ENCODE measurements at places on chromosomes 2 and 18.

DNA sequence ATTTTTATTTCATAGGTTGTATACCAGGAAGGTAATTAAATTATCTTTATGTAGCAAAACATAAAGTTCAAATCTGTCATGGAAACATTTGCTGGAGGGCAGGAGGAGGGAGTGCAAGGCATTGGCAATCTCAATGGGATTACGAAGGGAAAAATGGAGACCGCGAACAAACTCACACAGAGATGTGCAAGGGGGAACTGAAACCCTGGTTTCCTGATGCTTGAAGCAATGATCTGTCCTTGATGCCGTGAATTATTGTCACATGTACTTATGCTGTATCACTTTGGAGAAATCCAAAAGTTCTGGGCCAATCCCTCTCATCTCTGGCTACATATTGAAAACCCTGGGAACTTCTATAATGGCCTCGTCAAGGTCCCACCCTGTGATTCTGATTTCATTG is 65.0 kb upstream of the MFF start:
- DNase-seq: no peak

GRCh38 chr2:127410871-127411652 is 7.2 kb upstream of the PROC start:
- no peak for DNase-seq

DNA sequence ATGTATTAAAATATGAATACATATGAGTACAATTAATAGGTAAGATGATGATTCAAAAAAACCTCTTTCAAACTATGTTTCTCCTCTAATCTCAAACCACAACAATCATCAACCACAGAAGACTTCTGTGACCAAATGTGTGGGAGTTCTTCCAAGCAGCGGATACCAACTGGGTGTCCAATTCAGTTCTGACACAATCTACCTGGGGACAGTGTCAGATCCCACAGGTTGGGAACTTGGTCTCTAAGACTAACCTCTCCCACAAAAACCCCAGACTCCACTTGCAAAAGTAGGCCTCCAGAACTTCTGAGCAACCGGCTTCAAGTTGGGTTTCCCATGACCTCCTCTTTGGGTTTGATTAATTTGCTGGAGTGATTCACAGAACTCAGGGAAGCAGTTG is 26.9 kb downstream of the FASTKD1 start:
- no peak for DNase-seq

GRCh38 chr2:20226152-20226545 is 1.2 kb upstream of the SDC1 start:
- no peak for DNase-seq

DNA sequence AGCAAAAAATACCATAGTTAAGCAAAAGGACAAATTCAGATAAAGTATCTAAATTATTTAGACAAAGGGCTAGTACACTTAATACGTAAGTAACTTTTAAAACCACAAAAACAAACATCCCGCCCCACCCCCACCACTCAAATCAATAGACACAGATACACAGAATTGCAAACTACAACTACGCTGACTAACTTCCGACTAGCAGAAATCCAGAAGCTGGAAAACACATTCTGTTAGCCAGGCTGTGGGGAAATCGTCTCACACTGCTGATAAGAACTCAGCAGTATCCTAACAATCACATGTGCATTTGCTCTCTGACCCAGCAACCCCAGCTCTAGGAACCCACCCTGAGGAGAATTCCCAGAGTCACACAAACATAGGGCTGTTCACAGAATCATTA is 16.6 kb downstream of the FAM168B start:
- DNase-seq: no peak

DNA sequence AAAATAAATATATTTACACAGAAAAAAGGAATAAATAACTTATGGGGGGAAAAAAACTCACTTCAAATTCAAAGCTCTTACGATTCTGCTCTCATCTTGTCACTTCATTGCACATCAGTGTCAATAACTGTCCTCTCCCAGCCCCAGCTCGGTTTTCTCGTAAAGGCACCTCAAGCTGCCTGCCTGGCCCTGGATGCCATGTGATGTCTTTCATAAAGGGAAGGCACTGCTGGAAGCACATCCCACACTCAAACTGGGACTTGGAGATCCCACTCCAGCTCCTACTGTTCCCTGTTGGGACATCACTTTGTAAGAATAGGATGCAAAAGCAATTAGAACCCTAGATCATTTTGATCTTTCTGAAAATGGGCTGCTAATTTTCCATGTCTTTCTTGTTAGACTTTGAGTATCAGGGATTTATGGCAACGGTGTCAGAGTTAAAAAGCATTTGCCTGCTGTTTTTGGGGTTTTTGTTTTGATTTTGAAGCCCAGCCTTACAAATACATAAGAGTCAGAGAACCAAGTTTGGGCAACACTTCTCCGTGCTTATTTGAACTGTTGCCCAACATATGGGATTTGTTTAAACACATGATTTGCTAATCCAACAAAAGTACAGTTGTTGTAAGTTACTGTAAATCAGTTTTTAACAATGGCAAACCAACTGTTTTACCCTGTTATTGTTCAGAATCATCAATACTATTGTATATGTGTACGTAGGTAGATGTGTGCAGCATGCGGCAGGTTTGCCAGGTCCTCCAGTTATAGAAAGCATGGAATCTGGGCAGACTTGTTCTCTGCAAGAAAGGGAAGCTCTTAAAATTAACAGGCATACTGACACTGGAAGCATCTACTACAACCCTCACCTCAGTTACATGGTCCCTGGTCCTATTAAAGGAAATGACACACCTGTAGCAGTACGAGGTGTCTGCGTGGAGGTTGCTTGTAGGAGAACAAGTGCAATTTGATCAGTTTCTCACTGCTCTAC is 20.6 kb downstream of the SERTAD2 start:
- DNase-seq: no peak

DNA sequence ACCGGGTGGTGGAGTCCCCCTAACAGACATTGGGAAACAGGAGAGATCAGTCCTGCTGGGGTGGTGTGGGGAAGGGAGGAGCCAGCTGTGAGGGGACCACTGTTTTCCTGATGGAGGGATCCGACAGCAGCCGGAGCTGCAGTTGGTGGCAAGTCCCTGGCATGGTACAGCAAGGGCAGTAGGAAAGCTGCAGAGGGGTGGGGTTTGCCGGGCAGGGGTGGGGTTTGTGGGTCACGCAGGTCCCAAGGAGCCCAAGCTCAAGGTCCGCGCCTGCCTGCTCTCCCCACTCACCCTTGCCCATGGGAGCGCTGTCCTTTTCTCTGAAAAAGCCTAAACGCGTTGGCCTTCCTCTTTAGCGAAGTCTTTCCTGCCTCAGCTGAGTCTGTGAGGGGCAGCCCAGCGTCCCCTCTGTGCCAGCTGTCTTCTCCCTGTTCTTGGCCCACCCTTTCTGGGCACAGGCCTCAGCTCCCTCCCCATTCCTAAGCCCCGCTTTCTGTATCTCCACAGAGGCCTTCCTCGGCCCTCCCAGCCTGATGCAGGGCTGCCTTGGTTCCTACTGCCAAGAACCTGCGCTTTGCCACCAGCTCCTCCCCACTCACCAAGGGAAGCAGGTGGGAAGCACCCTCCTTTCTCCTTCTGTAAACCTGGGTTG is 29.3 kb upstream of the INHBB start:
- DNase-seq: no peak
